Forelimb muscle (tissue), 1 donor: ENCODE measurements at places on chromosomes 4 and X. TPM values are rescaled to one million over a fixed set of nuclear protein-coding genes. Genes with fewer than 3 reads are reported as not detected.

Gene SPP1
- 85.1 TPM for polyA plus RNA-seq

DNA sequence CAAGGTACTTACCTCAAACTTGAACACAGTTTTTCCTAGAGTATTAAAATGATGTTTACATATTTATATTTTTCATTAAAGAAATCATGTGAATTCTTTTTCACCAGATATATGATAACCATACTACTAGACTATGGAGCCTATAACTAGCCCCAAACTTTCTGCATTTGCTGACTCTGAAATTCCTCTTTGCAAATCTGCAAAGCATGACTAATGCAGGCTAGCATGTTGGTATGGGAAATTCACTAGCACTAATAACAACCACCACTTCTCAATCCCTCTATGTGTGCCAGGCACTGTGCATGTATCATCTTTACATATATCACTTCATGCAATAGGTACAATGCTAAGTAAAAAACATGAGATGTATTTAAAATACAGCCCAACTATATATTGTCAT is 51.1 kb downstream of the SLC10A7 start:
- DNase-seq, result no peak

- DNase-seq, result no peak
These were observed 103.9 kb upstream of the RAB40AL start for GRCh38 chrX:102833136-102833535.

GRCh38 chr4:142567620-142568451 is 278.3 kb downstream of the INPP4B start:
- DNase-seq, result peak; percentile 13

Gene ASB12
- polyA plus RNA-seq, result 33.8 TPM

DNA sequence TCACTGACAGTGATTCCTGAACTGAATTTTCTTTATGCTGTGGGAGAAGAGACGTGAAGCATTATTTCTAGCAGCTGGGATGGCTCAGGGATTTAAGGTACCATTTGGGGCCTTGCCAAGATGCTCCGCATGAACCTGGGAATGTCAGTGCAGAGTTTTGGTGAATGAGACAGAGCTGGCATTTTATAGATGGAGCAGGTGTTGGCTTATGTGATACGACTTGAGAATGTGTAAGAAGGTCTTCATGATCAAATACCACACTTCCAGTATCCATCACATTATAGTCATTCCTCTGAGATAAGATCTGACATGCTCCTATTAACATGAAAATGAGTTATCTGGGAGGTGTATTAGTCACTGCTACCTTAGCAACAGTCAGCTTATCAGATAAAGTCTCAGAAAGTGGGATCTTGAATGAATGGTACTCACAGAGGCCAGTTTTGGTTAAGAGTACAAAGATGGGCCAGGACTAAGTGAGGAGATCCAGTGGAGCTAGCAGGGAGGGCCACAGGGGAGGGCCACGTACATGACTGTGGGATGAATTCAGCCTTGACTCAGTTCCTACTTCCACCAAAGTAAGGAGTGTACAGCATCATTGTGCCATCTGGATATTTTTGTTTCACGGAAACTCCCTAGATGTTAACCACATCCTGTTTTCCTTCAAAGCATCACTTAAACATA is 116.7 kb downstream of the SPCS3 start:
- DNase-seq, result no peak

GRCh38 chrX:139091066-139091465 is 379.5 kb upstream of the FGF13 start:
- peak; percentile 28 for DNase-seq

DNA sequence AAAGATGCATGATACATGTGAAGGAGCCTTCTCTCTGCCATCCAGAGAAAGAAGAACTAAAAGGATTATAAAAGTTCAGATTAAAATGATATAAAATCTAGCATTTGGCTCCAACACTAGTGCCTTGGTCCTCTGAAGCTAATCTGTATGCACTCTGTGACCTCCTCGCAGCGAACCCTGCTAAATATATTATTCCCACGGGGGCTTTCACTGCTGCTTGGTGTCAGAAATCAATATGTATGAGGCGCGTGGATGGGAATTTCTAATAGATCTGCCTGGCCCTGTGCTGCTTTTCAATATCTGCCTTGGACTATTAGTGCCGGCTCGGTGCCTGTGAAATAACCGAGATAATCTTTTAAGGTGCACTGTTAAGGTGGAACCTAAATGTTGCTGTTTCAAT is 69.7 kb downstream of the CXXC4 start:
- DNase-seq, result no peak

DNA sequence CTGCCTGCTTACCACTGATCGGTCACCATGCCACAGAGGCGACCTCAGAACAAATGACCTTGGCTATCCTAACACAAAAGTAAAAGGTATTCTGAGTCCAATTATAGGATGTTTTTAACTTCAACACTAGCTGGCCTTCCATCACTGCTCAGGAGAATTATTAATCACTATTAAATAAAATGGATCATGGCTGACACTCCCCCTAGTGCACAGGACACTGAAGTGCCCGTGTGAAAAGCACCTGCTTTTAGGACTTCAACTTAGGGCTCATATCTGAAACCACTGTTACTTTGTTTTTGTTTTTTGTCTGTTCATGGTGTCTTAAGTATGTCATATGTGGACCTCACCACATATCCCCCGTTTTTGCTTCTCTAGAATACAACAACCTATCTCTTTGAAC is 33.9 kb downstream of the STX18 start:
- DNase-seq, result no peak

- no peak for DNase-seq
These were observed 9.6 kb upstream of the TMA16 start for GRCh38 chr4:163484906-163485305.

Gene ODAPH
- polyA plus RNA-seq, result 0.25 TPM

GRCh38 chr4:19051831-19052230 is 1030.3 kb upstream of the LCORL start:
- DNase-seq, result peak; percentile 16

DNA sequence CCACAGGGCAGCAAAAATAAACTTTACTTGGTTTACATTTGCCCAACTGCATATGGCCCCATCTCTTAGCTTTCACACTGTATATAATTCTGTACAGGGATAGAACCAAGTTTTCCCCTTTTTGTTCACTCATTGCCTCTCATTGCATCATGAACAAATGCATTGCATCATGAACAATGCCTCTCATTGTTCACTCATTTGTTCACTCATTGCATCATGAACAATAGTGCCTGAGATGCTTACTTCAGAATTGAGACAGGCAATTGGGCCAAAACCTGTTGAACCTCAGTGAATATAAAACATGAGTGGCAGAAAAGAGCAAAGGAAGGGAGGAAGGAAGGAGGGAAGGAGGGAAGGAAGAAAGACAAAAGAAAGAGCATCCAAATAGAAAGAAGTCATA is 98.2 kb downstream of the SOWAHB start:
- no peak for DNase-seq

DNA sequence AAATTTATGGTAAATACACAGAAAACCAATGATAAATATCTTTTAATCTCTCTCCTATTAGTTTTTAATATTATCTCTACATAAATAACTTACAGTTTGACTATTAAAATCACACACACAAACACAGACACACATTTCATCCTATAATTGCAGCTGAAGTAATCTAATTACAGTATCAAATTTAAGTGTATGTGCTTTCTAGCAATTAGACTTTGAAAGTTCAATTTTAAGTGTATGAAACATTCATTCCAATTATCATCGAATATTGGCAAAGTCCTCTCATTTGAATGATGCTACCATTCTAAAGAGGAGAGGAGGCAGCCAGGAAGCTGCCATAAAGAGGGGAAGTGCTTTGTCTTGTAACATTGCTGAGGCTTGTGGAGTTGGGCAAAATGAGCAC is 221.2 kb upstream of the PABPC4L start:
- no peak for DNase-seq

DNA sequence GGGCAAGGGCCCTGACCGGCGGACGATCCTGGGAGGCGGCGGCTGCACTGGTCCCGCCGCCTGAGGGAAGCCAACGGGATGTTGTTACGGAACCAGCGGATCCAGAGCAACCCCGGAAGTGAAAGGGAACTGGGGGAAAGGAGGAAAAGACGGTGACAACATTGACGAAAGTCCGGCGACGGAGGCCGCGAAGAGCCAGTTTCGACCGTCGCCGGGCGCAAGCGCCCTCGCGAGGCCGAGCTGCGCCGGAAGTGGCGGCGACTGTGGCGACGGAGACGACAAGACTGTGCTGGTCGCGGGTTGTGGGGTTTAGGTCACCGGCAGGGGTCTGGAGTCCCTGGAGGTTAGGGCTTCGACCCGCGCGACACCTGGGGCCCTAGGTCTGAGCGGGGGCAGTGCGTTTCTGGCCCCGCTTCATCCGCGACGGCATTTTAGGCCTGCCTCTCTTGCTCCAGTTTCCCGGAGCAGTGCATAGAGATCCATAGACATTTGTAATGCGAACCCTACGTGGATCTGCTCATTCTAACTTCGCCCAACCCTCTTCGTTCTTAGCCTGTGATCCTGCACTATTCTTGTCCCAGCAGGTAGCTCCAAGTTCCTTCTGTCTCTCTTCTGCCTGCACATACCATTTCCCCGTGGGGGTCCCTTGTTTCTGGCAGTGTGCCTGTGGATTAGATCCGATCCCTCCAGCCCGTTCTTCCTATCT is at the start of gene BOD1L1:
BOD1L1 (minus strand) TSS at position 120 of the 706 bp plus-strand sequence. CDS start 138 bp downstream, outside the sequence.
- peak; percentile 89 for DNase-seq

Gene CCNQ
- 15.6 TPM for polyA plus RNA-seq

Gene KLF8
- polyA plus RNA-seq, result 4.7 TPM

GRCh38 chr4:1799387-1800375 is 6.6 kb downstream of the FGFR3 start:
- no peak for DNase-seq

DNA sequence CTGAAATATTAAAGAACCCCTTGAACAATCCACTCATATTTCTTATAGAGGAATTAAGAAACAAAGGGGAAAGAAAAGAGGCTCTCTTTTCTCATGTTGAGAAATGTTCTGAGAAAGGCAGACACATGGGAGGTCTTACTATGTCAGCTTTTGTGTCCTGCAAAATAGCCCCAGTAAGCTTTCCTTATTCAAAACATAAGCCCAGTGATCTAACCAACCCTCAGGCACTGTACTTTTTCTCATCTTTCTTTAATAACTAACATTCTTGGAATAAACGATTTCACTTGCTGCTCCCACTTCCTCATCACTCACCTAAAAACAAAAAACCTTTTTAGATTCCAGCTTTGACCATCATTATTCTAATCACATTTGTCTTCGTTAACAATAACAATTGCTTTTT is 115.9 kb downstream of the GLRA3 start:
- no peak for DNase-seq

GRCh38 chr4:139275281-139275735 is 4.7 kb downstream of the MGARP start:
- DNase-seq, result no peak

Gene PHOX2B
- polyA plus RNA-seq, result not detected
